ENCODE measurements at places on chromosomes 5 and 9.

DNA sequence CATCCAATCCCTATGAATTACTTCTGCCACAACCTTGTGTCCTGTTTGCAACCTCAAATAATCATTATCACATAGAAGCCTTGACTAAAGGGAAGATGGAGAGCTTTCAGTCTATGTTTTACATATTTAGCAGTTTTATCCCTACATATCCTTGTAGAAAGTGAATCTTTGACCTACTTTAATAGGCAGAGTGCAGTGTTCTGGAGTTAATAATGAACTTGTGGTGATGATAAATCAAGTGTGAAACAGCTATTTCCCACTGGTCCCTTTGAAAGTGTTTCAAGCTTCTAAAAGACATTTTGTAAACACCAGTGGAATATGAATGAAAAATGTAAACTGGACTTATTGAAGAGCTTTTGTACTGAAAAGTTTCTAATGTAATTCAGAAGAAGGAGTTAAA lies 406.7 kb downstream of the GABRG2 start:
- no peak for DNase-seq

DNA sequence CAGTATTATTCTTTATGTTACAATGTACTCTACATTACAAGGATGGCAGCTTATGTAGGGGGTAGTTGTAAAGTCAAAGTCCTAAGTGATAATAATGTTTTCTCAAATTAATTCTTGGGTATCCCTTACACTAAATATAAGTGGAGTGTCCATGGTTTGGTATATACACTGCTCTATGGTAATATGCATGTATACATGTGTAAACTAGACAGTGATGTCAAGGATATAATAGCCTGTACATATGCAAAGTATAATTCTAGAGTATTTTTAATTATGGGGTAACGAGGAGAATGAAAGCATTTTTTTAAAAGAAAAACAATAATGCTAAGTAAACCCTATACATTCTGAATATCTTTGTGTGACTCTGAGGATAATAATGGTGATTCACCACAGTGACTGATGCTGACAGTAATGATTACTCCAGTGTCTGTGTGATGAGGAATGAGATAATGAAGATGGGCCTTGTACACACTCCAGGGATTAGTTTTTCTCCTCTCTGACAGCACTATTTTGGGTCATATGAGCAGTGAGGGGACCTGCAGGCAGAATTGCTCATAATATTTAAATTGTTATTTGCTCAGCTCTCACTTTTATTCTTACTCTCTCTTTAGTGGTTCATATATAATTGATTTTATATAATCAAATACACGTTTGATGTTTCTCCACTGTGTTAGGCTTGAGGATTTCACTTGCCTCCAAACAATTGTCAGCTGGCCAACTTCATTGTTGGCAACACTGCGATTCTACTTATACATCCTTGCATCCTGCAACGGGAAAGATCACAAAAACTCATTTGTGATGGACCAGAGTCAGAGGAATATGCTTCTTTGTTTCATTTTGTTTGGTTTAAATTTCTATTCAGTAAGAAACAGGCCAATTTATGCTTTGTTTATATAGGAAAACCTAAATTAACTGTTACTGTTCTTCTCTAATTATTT lies 88.2 kb downstream of the NREP start:
- DNase-seq: no peak

- DNase-seq: no peak
These were observed 25.8 kb downstream of the WNT8A start for GRCh38 chr5:138109463-138110265.

DNA sequence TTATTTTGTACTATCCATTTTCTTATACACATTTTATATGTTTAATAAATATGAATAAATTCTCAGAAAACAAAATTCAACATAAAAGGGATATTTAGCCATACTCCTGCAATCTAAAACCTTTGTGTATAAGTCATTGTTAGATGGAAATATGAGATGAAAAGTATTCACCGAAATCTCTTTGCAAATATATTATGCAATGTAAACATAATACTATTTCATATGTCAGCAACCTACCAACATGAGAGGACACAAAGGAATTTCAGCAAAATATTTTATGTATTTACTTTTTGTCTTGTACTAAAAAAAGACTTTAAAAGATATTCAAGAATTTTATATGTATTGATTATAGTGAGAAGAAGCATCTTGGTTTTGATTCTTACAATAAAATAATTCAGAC lies 1623.4 kb downstream of the EFNA5 start:
- DNase-seq: no peak

GRCh38 chr9:103761466-103761865 lies 332.6 kb upstream of the SMC2 start:
- no peak for DNase-seq

GRCh38 chr9:127509261-127509954 lies 58.1 kb downstream of the LRSAM1 start:
- DNase-seq: no peak

DNA sequence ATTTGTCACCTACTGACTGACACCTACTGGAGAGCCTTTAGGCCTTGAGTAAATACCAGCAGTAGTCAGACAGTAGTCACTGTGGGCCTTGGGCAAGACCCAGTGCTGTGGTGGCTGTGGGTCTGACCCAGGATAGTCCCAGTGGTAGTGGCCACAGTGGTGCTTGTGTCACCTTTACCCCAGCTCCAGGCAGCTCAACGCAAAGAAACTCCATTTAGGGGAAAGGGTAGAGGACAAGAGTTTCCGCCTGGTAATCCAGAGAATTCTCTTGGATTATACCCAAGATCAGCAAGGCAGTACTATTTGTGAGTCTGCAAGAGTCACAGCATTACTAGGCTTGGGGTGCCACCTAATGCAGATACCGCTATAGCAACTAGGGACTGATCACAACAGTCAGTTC lies 28.9 kb downstream of the CERT1 start:
- no peak for DNase-seq

GRCh38 chr9:12272471-12273120 lies 420.6 kb upstream of the TYRP1 start:
- no peak for DNase-seq

DNA sequence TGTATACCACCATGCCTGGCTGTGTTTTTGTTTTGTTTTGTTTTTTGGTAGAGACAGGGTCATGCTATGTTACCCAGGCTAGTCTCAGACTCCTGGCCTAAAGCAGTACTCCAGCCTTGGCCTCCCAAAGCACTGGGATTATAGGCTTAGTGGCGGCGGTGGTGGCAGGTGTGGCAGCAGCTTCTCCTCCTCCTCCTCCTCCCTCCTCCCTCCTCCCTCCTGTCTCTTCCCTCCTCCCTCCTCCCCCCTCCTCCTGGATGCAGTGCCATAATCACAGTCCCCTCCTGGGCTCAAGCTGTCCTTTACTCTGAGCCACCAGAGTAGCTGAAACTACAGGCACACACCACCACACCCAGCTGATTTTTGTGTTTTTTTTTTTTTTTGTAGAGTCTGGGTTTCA lies 71.2 kb downstream of the UHRF2 start:
- no peak for DNase-seq

- DNase-seq: no peak
These were observed 175.4 kb downstream of the PJA2 start for GRCh38 chr5:109234381-109234780.

- no peak for DNase-seq
These were observed 11.7 kb upstream of the SNCAIP start for GRCh38 chr5:122300374-122300773.

GRCh38 chr5:112861638-112861985 lies 525 bp downstream of the SRP19 start:
- no peak for DNase-seq

GRCh38 chr9:86238861-86239770 lies 20.3 kb downstream of the C9orf153 start:
- DNase-seq: no peak

- DNase-seq: no peak
These were observed 149.7 kb downstream of the ESM1 start for GRCh38 chr5:54835647-54836046.

GRCh38 chr9:30075451-30076199 lies 2308.8 kb upstream of the ACO1 start:
- DNase-seq: no peak

DNA sequence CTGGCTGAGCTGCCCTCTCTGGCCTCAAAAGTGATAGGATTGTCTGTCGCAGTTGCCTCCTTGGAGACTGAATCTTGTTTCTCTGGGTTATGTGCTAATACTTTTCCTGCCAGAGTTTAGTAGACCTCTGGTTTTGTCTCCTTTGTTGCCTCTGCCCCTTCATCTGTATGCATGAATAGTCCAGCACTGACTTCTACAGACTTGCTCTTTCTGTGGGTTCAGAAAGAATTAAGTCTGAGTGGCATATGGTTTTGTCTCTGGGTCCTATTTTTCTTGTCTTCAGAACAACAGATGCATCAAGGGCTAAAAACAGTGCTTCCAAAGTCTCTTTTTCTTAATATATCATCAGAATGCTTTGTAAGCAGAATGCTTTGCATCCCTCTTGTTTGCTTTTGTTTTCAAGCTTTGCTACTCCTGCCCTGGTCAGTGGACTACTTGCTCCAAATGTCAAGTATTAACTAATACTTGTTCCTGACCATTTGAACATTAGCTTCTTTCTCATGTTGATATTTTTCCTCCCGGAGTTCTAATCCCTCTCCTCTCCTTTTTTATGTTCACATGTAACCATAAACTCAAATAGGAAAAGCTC lies 131.7 kb downstream of the UNC13B start:
- no peak for DNase-seq

GRCh38 chr5:163766936-163767670 lies 261.7 kb downstream of the MAT2B start:
- DNase-seq: no peak
